ENCODE measurements at places on chromosomes 4 and X.

GRCh38 chrX:134886002-134886596 is 104.7 kb upstream of the SMIM10 start:
- DNase-seq: peak; percentile 11

DNA sequence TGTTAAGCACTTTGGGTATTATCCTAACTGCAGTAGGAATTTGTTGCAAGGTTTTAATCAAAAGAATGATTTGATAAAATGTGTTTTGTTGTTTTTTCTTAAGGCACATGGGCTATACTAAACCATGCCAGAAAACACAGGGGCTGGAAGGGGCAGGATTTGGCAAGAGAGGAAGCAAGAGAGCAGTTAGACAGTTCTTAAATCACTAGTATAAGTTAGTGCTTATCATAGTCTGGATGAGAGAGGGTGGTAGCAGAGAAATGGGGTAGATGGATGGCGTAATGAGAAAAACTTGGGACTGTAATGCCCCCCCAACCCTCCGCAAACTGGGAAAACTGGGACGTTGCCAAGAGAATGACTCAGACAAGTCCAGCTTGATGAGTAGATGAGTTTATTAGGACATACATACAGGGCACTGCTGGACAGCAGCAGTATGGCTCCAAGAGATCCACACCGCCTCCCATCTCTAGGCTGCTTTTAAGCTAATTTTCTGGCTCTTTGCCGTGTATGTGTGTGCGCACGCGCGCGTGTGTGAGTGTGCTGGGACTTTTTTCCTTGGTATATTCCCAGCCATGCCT is 151.5 kb downstream of the PDLIM5 start:
- peak; percentile 63 for DNase-seq

- DNase-seq: no peak
Observed at GRCh38 chrX:7088968-7089615, 58.4 kb upstream of the STS start.

DNA sequence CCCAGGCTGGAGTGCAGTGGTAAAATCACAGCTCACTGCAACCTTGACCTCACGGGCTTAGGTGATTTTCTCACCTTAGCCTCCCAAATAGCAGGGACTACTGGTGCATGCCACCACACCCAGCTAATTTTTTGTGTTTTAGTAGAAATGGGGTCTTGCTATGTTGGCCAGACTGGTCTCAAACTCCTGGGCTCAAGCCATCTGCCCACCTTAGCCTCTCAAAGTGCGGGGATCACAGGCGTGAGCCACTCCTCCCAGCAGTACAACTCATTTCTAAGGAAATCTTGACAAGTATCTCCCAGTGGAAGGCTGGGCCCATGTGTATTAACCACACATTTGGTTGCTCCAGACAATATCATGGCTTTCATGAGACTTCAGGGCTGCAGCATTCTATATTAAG is 20.4 kb upstream of the PDLIM5 start:
- DNase-seq: no peak

DNA sequence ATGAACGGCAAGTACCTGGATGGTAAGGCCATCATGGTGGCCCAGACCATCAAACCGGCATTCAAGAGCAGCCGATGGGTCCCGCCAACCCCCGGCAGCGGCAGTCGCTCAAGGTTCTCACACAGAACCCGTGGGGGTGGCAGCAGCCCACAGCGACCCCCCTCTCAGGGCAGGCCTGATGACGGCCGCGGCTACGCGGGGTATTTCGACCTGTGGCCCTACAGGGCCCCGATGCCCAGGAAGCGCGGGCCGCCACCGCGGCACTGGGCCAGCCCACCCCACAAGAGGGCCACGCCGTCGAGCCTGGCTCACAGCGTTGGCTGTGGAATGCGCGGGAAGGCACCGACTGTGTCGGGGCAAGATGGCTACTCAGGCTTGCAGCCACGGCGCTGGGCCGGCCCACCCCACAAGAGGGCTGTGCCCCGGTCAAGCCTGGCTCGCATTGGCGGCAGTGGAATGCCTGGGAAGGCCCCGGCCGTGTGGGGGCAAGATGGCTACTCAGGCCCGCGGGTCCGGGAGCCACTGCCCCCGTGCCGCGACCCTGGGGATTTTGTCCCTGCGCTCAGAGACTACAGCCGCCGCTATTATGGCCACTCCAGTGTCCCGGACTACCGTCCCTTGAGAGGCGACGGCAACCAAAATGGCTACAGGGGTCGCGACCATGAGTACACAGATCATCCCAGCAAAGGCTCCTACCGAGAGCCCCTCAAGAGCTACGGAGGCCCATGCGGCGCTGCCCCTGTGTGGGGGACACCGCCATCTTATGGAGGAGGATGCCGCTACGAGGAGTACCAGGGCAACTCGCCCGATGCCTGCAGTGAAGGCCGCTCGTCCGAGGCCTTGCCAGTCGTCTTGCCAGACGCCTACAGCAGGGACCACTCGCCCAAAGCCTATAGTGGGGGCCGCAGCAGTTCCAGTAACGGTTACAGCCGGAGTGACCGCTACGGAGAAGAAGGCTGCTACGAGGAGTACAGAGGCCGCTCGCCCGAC is 731 bp downstream of the RBMXL3 start:
- DNase-seq: no peak

DNA sequence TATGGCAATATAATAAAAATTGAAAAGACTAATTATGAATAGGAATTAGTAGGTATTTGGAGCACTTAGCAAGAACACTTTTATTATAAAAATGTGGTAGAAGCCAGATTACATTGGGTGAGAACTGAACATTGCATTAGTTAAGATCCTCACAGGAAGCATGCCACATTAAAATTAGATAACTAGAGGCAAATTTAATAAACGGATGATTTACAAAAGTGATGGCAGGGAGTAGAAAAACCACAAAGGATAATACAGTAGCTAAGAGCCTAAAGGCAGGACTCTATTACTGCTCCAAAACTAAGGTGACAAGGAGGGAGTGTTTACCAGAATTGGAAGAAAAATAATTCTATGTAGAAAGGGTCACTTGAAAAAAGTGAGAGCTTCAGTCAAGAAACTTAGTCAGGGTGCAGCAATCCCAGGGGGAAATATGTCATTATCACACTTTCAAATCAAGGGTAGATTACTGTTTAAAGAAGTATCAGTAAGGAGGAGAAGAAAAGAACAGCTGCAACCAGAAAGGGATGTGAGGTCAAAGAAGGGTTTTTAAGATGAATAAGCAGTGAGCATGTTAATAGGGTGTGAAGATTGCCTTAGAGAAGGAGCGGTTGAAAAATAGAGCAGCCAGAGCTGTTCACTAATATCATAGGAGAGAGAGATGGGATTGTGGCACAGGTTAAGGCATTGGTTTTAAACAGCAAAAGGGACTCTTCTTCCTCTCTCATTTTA is 84.6 kb downstream of the NDST4 start:
- DNase-seq: no peak

DNA sequence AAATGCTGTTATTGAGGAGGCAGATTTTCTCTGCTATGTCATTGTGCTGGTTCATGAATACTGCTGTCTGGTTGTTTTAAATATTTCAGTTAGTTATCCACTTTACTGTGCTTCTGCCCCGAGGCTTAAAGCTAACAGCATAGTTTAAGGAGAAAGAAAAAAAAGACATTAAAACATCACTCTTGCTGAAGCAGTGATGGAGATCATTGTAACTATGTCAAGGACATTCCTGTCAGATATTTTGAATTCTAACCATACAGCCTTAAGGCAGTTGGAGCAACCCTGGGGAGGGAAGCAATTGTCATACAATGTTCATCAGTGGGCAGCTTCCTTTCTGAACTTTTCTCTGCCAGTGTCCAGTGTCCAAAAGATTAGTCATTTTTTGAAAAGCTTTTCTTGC is 199.0 kb upstream of the DDX53 start:
- DNase-seq: peak; percentile 66

DNA sequence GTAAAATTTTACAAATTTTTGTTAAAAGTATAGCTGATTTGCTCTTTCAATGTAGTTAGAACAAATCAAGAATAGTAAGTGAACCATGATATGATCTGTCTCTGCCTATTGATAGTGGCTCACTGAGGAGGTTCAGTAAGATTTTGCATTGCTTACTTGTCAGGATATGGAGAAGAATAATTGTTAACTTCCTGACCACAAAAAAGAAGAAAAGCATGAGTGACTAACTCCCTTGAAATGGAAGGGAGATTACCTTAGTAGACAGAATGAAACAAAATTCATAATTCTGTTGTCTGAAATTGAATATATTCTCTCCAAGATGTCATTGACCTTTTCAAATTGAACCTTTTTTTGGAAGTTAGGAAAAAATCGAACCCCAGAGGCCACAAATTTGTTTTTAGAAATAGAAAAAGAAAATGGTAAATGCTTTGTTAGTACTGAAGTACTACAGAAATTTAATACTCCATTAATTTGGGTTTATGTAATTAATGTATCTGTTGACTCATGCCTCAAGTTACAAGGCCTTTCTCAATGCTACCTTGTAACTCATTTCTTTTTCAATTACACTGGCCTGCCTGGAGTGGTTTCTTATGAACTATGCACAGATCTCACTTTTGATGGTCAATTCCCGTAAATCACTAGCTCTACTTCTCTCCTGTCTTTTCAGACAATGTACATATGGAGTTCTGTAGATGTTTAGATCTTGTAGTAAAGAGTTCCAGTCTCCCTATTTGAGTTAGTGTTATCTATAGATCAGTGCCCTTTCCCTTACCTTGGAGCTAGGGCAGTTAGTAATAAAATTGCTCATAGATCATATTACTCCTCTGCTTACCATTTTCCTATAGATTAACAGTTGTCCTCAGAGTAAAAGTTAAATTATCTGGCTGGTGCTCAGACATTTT is 139.3 kb downstream of the TLL1 start:
- DNase-seq: peak; percentile 19

GRCh38 chr4:107654694-107655093 is 65.3 kb downstream of the PAPSS1 start:
- DNase-seq: no peak

- no peak for DNase-seq
Observed at GRCh38 chr4:168154546-168155277, 62.4 kb downstream of the ANXA10 start.

DNA sequence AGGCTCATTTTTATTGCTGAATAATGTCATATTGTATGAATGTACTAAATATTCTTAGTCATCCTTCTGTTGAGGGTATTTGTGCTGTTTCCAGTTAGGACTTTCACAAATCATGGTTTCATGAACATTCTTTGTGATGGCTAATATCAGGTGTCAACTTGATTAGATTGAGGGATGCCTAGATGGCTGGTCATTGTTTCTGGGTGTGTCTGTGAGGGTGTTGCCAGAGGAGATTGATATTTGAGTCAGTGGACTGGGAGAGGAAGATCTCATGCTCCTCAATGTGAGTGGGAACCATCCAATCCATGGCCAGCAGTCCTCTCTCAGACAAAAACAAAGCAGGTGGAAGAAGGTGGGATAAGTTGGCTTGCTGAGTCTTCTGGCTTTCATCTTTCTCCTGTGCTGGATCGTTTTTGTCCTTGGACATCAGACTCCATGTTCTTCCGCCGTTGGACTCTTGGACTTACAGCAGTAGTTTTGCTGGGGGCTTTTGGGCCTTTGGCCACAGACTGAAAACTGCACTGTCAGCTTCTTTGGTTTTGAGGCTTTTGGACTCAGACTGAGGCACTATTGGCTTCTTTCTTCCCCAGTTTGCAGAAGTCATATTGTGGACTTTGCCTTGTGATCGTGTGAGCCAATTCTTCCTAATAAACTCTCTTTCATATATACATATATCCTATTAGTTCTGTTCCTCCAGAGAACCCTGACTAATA is 11.9 kb upstream of the HS3ST1 start:
- DNase-seq: no peak

DNA sequence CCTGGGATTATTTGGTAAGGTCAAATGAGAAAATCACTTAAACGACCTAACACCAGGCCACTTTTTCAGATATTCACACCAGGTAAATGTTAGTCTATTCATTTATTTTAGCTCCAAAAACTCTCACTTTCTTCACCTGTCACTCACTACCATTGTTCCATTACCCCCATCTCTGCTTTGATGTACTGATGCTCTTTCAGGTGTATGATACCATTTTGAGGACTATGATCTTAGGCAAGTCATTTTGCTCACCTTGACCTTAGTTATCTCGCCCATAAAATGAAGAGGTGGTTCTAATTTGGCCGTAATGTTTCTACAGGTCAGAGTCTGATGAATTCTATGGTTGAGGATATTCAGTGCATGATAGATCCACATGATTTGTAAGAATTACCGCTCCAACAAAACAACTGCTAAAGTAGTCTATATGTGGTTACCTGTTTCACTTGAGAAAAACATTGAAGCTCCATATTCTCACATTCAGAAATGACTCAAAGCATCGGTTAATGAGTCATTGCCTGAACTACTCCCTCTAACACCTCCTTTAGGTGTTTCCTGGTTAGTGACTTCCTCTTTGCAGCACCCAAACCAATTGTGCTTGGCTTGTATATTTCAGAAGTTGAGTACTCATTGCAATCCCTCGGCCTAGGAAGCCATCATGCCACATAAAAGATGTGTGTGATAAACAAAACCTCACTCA is 4.5 kb downstream of the DTHD1 start:
- no peak for DNase-seq

DNA sequence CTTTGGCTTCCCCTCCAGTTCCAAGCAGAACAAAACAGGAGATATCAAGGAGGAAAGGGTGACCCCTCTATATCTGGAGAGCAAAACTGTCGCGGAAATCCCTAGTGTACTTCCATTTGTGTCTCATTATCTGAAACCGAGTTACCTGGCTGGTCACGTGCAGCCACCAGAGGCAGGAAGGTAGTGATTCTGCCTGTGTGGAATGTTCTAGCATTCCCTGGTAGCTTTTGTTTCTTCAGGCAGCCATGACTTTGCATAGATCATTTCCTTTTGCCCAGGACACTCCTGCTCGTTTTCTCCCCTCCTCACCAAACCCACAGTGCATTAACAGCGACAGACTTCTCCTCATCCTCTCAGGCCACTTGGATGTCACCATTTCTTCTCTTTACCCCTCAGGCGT is 107.9 kb downstream of the PTTG2 start:
- DNase-seq: no peak

DNA sequence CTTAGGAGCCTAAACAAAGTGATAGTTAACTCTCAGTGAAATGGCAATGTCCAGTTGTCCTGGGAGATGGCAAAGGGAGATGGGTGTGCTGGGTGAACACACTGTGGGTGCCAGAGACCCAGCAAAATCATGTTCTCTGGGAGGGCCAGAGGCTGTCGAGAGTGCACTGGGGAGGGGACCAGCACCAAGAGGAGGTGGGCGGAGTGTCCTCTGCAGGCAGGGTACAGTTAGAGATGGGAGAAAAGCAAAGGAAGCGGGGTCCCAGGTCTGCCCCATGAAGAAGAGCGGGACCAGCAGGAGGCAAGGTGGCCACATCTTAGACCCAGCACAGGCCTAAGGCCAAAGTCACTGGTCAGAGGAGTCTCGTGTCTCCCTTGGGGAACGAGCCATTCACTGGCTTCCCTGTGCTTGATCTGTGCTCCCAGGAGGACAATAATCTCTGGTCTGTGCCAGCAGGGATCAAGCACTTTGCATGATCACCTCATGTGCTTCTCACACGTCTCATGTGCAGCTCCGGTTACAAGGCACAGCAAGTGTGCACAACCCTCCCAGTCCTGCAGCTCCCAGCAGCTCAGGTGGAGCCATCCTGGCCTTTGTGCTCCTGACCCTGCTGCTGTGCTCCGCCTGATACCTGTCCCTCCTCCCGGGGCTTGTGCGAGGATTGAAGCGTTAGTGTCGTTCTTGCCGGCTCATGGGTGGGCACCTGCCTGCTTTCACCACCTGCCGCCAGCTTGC is 100.9 kb downstream of the FAM53A start:
- DNase-seq: no peak

All from EL (cell line).